ENCODE measurements at places on chromosomes 3 and 15.

GRCh38 chr3:50294492-50295403, 2.5 kb upstream of the IFRD2 start:
- DNase-seq = no peak

DNA sequence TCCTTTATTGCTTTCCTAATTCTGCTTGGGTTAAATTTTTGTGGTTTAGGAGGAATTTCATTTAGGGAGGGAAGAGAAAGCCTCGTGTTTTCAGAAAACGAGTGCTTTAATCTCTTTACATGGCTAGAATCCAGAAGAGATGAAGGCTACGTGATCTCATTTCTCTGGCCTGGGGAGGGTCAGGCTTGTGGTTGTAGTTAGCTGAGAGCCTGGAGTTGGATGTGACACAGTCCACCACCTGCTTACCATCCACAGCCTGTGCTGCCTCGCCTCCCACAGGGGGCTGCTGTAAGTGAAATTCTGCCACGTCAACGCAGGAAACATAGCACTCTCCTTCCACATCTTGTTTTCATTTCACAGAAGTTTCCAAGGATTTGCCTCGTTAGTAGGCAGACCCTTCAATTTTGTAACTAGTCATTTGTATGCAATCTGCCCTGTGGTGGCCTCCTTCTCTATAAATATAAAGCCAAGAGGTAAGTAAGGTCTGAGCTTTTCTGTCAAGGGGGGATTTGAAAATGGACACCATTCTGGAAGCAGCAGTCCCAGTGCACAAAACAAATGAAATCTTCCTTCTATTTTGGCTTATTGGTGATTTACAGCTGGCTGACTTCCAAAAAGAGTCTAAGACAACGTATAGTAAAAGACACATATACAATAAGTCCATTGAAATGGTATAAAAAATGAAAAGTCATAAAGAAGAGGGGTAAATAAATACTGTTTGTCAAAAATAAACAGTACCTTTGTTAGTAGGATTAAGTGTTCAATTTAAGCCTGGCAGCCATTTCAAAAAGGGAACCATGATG, 3.4 kb downstream of the GXYLT2 start:
- no peak for DNase-seq

DNA sequence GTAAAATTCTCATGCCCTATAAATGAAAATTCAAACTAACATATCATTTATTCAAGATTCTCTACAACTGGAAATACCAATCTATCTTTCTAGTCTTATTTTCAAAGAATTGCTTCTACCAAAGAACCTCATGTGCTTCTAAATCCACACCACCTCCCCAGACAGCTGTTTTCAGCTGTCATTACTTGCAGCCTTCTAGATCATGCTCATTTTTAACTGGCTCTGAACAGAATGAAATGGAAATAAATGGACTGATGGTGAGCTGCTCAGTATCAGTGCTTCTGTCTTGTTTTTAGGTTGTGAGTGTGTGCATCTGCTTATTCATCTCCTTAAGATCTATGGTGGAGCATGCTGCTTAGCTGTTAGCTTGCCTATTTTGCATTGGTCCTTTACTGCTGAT, 29.4 kb downstream of the GOLGB1 start:
- DNase-seq = no peak

- no peak for DNase-seq
Observed at GRCh38 chr3:173635826-173636225, 238.3 kb downstream of the NLGN1 start.

- no peak for DNase-seq
Observed at GRCh38 chr3:140727886-140728285, 50.0 kb downstream of the TRIM42 start.

All from D721Med (cell line).